ENCODE measurements at places on chromosomes 7 and 10.

- DNase-seq: no peak
These were observed 492.9 kb downstream of the PTPRN2 start for GRCh38 chr7:158094671-158095226.

DNA sequence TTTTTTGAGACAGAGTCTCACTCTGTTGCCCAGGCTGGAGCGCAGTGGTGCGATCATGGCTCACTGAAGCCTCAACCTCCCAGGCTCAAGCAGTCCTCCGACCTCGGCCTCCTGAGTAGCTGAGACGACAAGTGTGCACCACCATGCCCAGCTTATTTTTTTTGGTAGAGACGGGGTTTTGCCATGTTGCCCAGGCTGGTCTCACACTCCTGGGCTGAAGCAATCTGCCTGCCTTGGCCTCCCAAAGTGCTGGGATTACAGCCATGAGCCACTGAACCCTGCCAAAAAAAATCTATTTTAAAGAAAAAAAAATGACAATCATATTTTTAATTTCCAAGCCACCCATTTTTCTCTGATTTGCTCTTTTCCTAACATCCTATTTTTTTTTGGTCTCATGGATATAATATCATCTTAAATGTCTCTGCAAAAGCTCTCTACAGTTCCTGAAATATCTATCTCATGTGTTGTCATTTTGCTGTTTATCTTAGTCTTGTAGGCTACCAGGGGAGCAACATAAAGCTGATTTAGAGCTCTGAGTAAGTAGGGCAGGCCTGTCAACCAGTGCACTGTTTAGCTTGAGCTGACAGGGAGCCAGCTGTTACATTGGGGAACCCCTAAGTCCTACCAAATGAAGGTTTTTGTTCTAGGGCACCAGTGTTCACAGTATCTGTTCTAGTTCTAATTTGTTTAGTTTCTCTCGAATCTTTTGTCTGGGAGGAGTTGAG is 29.9 kb upstream of the HBP1 start:
- no peak for DNase-seq

GRCh38 chr7:40646717-40647116 is 511.9 kb downstream of the SUGCT start:
- DNase-seq: no peak

DNA sequence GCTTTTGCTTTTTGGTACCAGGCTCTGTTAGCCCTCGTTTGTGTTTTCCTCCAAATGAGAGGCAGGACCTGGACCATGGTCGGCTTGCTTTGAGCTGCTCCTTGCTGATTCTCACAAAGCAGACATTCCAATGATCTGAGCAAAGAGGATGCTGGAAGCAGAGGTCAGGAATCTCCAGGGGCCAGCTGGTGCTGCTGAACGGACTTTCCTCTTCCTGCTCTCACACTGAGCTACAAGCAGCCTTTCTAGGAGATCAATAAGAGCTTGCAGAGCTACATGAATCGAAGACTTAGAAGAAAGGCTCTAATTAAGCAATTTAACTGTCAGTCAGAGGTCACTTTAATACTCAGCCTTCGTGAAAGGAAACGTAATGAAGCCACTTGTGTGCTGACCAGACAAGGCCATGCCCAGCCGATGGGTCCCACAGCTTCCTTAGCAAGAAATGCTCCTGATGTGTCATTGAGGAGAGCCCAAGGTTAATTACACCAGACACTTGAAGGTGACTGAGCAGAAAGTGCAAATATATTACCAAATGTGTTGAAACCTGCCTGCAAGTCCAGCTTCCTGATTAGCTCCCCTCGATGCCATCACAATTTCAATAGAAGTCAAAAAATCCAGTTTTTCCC is 151.3 kb upstream of the RSU1 start:
- DNase-seq: no peak

- no peak for DNase-seq
These were observed 27.8 kb upstream of the NUB1 start for GRCh38 chr7:151313857-151314256.

DNA sequence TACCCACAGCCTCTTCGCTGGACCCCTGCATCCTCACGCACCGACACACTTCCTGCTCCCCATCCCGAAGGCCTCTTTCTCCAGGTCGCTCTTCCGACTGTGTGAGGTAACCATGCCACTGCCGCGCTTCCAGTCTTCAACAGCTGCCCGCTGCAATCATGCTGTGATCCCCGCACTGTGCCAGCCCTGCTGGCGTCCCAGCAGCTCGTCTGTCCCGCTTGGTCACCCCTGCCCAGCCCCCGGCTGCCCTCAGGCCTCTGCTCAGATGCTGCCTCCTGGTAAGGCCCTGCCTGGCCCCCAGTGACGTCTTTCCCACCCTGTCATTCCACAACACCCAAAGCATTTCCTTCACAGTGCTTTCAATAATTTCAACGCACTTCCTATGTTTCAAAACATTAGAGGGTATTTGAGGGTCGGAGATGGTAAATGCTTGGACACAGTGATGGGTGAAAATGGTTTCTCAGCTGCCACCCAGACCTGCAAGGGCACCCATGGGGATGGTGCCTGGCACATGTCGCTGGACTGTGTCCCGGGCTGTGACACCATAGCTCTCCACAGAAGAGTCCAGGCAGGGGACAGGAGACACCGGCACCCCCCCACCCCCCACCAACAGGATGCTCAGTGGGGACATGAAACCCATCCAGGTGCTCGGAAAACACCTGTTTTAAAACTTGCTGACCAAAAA is 125.2 kb downstream of the MAD1L1 start:
- DNase-seq: no peak

DNA sequence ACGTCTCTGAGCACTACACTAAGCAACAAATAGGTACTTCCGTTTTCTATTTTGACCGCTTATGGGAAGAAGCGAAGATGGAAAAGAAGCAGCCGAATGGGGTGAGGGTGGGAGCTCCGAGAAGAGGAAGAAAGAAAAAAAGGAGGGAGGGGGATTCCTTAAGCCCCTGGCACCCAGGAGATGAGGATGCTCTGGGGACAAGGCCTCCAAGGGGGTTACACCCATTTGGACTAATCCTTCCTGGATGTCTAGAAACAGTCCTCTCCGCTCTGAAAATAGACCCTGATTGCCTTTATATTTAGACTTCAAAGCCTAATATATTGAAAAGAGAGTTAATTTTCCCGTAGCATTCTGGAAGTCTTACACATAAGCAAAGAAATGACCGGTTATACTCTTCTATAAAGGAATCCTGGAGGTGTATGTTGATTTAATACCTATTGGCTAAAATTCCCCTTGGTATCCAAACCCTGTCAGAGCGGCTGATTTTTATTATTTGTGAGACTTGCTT is 676 bp upstream of the HTR7 start:
- DNase-seq: no peak

DNA sequence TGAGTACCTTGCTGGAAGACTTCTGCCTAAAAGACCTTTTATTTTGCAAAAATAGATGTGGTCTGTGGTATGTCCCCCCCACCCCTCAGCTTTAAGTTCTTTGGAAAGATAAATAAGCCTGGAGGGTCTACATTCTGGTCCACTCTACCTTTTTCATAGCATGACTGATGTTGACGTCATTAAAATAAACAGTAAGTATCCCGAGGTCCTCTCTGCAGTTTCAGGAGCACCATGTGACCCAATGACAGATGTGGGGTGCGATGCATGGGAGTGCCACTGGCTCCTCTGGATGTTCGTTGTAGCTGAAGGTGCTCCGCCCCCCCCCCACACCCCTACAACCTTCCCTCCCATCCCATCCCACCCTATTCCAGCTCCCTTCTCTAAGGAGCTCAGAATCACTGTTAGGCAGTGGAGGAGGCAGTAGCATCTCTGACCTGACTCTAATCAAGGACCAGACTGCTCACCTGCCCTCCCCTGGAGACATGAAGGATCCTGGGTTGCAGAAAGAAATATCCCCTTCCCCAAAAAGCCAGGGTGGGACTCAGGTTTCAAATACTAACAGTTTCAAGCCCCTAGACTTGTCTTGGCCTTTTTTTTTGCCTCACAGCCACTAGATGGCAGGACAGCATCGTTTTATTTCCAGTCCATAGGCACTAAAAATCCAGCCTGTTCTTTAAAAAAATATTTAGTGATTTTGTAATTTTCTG is 25.1 kb downstream of the CASP7 start:
- DNase-seq: no peak

GRCh38 chr7:44787041-44787440 is 9.4 kb upstream of the PPIA start:
- DNase-seq: no peak

- DNase-seq: no peak
These were observed 297.1 kb upstream of the NFE2L3 start for GRCh38 chr7:25854608-25855497.

GRCh38 chr10:130243015-130243414 is 106.8 kb downstream of the GLRX3 start:
- no peak for DNase-seq

DNA sequence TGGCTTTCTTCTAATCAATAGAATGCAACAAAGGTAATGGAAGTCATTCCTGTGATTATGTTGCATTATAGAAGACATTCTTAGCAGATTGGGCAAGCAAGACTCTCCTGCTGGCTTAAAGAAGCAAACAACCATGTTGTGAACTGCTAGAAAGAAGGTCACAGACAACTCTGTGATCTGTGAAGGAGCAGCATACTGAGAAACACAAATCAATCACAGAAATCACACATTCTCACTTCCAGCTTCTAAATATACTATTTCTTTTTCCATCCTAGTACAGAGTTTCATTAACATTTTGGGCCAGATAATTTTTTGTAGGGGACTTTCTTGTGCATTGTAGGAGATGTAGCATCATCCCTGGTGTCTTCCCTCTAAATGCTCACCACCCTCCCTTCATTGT is 28.0 kb upstream of the PALS2 start:
- DNase-seq: no peak

DNA sequence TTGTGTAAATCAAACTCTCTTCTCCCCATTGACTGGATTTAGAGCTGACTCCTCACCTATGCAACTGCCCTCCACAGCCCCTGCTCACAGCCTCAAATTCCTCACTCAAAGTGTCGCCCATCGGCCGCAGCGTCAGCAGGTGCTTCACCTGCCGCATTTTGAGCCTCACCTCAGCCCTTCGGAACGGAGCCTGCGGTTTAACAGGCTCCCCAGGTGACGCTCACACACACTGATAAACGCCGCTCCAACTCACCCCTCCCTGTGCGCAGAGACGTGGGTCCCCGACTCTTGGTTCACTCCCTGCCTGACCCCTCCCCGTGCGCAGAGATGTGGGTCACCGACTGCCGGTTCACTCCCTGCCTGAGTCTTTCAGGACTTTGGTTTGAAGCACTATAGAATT is 57.1 kb downstream of the CARD11 start:
- no peak for DNase-seq

DNA sequence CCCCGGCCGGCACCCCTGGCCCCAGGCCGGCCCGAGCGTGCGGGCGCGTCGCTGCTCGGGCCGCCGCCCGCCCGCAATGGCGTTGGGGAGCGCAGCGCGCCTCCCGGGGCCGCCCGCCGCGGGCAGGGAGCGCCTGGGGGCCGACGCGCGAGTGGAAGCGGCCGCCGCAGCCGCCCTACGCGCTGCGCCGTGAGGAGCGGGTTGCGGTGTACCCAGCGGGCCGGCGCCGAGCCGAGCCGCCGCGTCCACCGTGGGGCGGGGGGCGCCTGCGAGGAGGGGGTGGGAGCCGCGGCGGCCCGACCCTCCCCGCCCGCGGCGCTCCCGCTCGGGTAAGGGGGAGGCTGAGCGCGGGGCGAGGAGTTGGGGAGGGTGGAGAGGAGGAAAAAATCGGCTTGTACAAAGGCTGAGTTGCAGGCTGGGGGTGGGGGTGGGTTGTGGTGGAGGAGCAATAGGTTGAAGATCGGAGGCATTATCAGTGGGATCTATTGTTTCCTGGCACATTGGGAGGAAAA is 473 bp downstream of the PPP1R9A start:
- no peak for DNase-seq

DNA sequence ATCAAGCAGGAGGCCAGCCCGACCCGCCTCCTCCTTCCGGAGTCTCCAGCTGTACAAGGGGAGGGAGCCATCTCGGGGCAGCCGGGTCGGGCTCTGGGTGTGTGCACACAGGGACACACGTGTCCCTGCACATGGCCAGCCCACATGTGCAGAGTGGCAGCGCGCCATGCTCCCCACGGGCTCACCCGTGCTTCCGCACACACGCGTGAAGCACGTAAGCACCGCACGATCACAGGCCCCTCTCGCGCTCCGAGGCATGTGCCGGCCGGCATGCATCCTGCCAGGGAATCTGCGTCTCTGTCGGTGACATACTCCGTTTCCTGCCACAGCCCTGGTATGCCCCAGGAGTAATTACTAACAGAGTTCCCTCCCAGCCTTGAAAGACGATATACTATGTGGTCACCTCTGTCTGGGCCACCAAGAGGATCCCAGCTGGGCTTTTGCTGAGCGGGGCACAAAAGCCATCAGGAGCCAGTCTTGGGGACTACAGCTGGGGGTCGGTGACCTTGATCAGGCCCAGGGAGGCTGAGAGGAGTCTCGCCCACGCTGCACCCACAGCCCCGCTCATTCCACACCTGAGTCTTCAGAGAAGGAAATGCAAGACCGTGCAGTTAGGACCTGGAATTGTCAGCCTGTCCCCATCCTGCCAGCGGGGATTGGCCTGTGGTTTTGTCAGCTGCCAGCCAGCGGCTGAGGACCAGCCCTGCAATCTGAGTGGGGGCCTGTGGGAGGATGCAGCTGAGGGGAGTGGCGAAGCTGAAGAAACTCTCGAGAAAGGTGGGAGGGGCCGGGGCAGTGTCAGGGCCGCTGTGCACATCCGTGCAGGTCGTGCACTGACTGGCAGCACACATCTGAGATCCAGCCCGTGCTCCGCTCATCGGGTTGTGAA is 11.0 kb upstream of the LFNG start:
- DNase-seq: peak; percentile 50

GRCh38 chr7:33039903-33040292 is 22.7 kb downstream of the NT5C3A start:
- no peak for DNase-seq

DNA sequence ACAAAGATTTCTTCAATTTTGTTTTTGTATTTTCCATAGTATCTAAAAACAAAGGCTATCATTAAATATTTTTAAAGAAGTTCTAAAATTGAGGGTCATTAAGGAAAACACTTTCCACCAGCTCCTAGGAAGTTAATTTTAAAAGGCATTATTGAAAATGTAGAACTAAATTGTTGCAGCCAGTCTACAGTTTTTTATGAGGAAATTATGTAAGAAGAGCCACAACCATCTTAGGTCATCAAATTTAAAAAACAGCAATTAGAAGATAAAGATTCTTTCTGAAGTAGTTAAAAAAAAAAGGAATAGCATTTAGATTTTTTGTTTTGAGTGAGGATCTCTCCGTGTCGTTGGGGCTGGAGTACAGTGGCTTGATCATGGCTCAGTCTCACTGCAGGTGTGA is 161.7 kb downstream of the NRBF2 start:
- no peak for DNase-seq
